Inflammatory macrophage (primary cell): ENCODE measurements at places on chromosomes 3 and 15.

DNA sequence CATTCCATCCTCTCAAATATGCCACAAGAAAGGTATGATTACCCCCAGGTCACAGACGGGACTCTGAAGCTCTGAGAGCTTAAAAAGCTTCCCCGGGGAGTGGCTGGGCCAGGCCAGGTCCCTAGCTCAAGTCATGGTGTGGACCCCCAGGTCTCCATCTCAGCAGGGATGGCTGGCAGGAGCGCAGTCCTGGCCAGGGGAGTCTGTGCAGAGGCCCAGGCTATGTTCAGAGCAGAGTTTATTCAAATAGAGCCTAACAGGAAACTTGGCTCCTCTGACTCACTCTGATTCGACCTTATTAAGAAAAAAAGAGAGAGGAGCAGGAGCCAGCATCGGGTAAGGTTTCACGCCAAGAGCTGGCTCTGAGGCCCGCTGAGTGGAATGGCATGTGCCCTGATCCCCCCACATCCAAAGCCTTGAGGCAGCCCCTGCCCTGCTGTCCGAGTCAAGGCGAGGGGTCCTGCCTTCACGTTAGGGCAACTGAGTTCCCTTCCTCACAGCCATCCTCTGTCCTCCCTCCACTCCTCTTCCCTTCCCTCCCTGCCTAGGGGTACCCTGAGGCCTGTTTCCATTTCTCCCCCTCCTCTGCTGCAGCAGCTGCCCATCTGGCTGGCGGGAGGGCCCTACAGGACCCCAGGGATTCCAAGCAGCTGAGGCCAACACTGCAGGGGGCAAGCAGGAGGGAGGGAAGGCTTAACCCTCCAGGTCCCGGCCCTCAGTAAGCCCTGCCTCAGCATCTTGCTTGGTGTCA is 1.9 kb upstream of the LOXL1 start:
- DNase-seq, result no peak

GRCh38 chr3:8851703-8852102 is 82.3 kb upstream of the OXTR start:
- DNase-seq, result no peak

GRCh38 chr15:80480909-80481308 is 76.7 kb downstream of the ARNT2 start:
- DNase-seq, result no peak

- no peak for DNase-seq
These were observed 643.0 kb upstream of the GOLIM4 start for GRCh38 chr3:168738527-168739325.

DNA sequence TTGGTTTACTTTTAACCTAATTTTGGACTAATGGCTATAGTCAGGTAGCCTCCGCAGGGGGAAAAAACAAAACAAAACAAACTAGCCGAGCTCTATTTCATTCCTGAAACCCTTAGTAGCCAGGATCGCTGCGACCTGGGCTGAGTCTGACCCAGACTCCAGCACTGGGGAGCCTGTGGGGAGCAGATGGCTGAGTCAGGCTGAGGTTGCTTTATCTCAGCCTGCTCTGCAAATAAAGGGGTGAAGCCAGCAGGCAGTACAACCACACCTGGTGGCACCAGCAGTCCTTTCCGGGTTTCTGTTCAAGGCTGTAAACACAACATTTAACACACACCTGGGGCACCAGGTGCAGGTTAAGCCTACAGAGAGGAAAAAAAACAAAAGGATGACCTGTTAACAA is 27.3 kb downstream of the ABHD2 start:
- no peak for DNase-seq

GRCh38 chr15:81375461-81375860 is 1.4 kb upstream of the TMC3 start:
- DNase-seq, result no peak

DNA sequence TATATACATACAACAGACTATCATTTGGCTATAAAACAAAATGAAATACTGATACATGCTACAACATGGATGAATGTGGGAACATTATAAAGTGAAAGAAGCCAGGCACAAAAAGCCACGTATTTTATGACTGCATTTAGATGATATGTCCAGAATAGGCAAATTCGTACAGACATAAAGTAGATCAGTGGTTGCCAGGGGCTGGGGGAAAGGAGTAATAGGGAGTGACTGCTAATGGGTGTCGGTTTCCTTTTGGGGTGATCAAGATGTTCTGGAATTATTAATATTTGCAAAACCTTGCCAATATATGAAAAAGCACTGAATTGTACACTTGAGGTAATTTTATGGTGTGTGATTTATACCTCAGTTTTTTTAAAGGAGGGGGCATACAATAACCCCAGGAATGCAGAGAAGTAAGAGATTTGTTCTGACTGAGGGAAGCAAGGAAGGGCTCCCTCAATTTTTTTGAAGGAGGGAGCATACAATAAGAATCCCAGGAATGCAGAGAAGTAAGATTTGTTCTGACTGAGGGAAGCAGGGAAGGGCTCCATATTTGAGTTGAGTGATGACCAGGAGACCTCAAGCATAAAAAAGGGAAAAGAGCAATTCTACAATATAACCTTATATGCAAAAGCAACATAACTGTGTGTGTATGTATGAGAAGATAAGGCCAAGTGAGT is 6.2 kb downstream of the PSMD6 start:
- DNase-seq, result no peak

GRCh38 chr15:89812011-89812846 is 2.4 kb downstream of the ANPEP start:
- peak; percentile 90 for DNase-seq

DNA sequence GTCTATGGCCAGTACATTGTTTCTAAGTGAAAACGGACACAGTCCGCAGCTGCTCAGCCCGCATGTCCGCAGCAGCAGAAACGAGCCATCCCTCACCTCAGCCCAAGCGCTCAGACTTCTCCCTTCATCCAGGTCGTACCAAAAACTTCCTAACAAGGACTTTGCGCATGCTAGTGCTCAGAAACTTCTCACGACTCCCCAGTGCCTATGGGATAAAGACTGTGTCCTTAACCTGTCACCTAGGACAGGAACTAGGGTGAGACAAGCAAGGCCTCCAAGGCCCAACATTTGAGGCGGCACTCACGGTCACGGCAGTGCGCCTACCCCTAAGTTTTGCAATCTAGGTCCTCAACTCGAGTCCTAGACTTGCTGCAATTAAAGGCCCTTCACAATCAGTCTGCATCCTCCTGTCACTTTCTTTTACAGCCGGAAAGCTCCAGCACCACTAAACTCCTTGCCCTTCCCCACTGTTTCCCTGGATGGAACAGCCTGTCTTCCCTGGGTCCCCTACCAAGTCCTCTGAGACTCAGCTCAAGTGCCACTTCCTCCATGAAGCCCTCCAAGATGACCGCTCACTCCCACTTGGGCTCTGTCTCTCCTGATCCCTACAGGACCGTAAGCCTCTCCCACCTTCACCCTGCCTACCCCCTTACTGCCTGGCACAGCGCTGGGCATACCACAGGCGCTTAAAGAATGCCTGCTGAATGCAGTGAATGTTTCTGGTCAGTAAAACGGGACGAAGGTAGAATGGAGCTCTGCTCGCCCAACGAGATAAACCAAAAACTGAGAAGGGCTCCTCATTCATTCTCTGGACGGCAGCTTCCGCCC is 1.2 kb downstream of the CLN6 start:
- DNase-seq, result peak; percentile 14

- peak; percentile 61 for DNase-seq
These were observed at the start of gene SFMBT1 for GRCh38 chr3:53045518-53046170. Gene SFMBT1 (minus strand): TSS chr3:53046073. CDS start chr3:52969128, 76,945 bp downstream.

DNA sequence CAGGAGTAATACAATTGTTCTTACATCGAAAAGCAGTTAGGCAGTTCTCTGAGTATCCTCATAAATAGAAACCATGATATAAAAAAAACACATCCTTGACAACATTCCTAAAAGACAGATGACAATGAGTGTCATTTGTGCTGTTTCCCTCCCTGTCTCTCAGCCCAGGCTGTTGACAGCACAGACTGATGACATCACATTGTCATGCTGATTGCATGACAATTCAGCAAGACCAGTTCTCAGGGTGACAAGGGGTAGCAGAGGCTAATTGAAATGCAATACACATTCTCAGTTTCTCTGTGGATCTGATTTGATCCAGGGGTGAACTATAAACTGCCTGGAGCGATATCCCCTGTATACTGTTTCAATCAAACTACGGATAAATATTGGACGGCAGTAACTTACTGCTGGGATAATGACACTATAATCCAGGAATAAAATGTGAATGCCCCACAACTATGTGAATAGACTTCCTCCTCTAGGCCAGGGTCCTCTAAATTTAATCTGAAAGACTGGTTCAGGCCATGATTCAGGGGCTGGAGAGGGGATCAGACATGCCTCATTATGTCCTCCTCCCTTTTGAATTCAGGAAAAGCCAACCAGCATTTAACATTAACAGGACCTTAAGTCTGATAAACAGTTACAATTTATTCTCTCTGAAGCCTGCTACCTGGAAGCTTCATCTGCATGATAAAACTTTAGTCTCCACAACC is 16.7 kb upstream of the EIF1B start:
- DNase-seq, result peak; percentile 17
